Small intestine (tissue), 16 donors: ENCODE measurements at places on chromosomes 16 and 17. TPM values are rescaled to one million over a fixed set of nuclear protein-coding genes. Genes with fewer than 3 reads are reported as not detected.

DNA sequence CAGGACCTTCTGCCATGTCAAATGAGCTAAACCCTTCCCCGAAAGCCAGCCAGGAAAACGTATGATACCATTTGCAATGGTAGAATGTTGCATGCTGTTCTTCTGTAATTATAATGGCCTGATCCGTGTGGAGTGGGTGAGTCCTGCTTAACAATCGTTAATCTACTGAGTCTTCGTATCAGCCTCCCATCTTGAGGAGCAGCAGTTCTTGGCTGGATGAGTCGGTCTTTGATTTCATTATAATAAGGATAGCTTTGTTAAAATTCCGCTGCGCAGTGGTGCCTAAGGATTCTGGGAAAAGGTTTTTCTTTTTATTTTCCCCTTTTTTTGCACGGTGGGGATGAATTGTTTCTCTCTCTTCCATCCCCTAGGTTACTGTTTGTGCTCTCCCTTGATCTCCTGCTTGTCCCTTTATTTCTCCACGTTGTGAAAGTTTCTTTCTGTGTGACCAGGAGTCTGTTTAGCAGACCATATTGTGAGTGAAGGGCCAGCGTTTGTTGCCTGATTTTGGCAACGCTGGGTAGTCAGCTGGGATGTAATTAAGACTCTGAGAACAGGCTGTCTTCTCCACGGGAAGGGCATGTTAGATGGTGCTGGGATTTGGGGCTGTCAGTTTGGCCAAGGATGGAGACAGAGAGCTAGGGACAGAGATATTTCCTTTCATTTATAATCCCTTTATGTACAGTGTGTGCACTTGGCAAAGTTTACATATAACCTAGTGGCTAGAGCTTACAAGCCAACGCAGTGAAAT is 263.0 kb downstream of the FTO start:
- no peaks in the 10 kb centered on the region for H3K27me3 ChIP-seq
- H3K27ac ChIP-seq = no peak overlapping the region
- H3K4me1 ChIP-seq = no peaks in the 10 kb centered on the region
- H3K36me3 ChIP-seq = peaks cover 2% of the 10 kb centered on the region
- H3K4me3 ChIP-seq = no peak overlapping the region

The HOXB8 gene
- polyA plus RNA-seq = not detected

The PLLP gene
- 135 TPM for polyA plus RNA-seq

The PDIA2 gene
- polyA plus RNA-seq = 12.3 TPM

DNA sequence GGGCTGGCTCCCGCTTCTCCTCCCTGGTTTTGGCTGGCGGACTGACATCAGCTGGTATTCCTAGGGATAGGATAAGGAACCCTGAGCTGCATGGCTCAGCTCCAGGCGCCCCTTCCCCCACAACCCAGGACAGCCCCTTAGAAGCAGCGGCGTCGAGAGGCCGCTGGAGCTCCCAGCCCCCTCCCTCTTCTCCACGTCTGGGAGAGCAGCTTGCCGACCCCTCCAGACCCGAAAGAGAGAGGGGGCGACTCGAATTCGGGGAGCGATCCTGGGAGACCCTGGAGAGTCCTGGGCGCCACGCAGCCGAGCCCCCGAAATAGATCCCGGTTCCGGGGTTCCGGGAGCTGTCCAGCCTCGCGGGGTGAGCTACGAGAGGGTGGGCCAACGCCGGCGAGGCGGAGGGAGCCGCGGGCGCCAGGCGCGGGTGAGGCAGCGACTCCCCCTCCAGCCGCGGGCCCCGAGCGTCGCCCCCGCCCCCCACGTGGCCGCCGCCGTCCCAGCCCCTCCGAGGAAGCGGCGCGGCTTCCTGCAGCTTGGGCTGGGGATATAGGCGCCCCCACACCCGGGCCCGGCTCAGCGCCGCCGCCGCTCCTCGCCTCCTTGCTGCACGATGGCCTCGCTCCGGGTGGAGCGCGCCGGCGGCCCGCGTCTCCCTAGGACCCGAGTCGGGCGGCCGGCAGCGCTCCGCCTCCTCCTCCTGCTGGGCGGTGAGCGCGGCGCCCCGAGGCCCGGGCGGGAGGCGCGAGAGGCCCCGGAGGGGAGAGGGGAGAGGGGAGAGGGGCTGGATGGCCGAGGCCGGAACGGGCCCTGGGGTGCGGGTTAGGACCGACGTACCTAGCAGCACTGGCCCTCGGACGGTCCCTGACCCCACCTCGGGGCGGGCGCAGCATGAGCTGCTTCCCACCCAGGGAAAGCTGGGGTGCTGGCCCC is at the start of gene RAMP2:
Gene RAMP2, plus strand, starts transcription at position 576 of the 930 bp plus-strand sequence. Its CDS starts 35 bp downstream, at position 611.
- peaks cover 3% of the 10 kb centered on the region for H3K27me3 ChIP-seq
- no peaks in the 10 kb centered on the region for H3K4me1 ChIP-seq
- H3K36me3 ChIP-seq = no peaks in the 10 kb centered on the region
- DNase-seq = peak; percentile 63
- H3K4me3 ChIP-seq = peak within 1 kb of the TSS; percentile 57

GRCh38 chr17:31385428-31386285 is 5.8 kb upstream of the RAB11FIP4 start:
- H3K36me3 ChIP-seq = peaks cover 3% of the 10 kb centered on the region
- H3K4me1 ChIP-seq = no peaks in the 10 kb centered on the region
- no peaks in the 10 kb centered on the region for H3K27me3 ChIP-seq
- H3K27ac ChIP-seq = no peak overlapping the region
- no peak for DNase-seq

DNA sequence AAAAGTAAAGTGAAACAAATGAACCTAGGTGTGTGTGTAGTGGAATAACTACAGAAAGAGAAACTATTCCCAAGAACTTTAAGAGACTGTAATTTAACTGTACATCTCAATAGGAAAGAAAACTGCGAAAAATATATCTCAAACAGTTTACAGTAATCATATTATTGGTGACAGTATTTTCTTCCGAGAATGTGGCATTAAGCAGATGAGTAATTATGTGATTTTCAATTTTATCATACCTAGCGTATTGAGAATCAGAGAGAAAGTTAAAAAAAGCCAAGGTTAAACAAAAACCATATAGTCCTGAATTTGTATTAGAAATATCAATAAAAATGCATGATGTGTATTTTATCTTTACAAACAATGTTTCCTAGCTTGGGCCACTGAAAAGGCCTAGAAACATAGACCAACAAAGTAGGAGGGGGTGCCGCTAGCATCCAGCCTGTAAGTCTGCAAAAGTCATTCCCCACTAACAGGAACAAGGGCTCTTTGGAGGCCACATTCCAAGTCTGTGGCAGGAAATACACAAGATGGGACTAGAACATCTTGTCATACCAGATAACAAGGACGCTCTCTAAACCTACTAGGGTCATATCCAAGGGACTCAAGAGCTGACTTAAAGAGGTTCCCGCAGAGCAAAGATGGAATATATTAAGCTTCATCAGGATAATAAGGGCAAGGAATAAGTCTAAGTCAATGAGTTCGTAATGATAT is 20.5 kb downstream of the RNF157 start:
- H3K27ac ChIP-seq = no peak overlapping the region
- no peak for DNase-seq
- peaks cover 9% of the 10 kb centered on the region for H3K4me1 ChIP-seq
- H3K4me3 ChIP-seq = no peak overlapping the region
- H3K36me3 ChIP-seq = no peaks in the 10 kb centered on the region

GRCh38 chr17:1989135-1989534 is 36.0 kb downstream of the RTN4RL1 start:
- H3K4me3 ChIP-seq = no peak overlapping the region
- no peaks in the 10 kb centered on the region for H3K27me3 ChIP-seq
- no peaks in the 10 kb centered on the region for H3K4me1 ChIP-seq
- no peaks in the 10 kb centered on the region for H3K36me3 ChIP-seq

DNA sequence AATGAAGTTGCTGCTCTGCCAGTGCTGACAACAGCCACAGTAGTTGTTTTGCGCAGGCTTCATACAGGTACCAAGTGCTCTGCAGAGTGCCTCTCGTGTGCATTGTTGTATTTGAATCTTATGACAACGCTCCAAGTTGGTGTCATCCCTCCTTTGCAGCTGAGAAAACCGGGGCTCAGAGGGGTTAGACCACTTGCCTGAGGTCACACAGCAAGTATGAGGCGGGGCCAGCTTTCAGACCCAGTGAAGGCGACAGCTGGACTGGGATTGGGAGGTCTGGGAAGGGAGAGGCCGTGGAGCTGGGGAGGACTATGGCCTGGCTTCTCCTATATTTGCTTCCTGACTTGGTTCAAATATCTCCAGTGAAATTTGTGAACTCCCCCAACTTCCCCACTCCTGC is 33.2 kb downstream of the WNT9B start:
- H3K4me3 ChIP-seq = no peak overlapping the region
- no peaks in the 10 kb centered on the region for H3K36me3 ChIP-seq
- no peak overlapping the region for H3K27ac ChIP-seq
- no peak for DNase-seq

The FBXW10B gene
- 0.81 TPM for polyA plus RNA-seq

GRCh38 chr17:63476459-63476853 is 405 bp upstream of the ACE start:
- no peak for DNase-seq
- no peaks in the 10 kb centered on the region for H3K27me3 ChIP-seq
- H3K4me1 ChIP-seq = peaks cover 57% of the 10 kb centered on the region
- H3K4me3 ChIP-seq = peak overlapping the region; percentile 58
- peaks cover 6% of the 10 kb centered on the region for H3K36me3 ChIP-seq
- no peak overlapping the region for H3K27ac ChIP-seq

- no peaks in the 10 kb centered on the region for H3K27me3 ChIP-seq
- no peaks in the 10 kb centered on the region for H3K36me3 ChIP-seq
- DNase-seq = peak; percentile 25
- no peak overlapping the region for H3K27ac ChIP-seq
- H3K4me1 ChIP-seq = peaks cover 5% of the 10 kb centered on the region
These were observed 7.7 kb downstream of the CORO6 start for GRCh38 chr17:29615048-29615385.

GRCh38 chr16:22816475-22816874 is 2.5 kb downstream of the HS3ST2 start:
- H3K4me1 ChIP-seq = no peaks in the 10 kb centered on the region
- no peak for DNase-seq
- H3K27ac ChIP-seq = no peak overlapping the region
- no peaks in the 10 kb centered on the region for H3K36me3 ChIP-seq
- no peak overlapping the region for H3K4me3 ChIP-seq

The SEC14L1 gene
- 17.8 TPM for polyA plus RNA-seq

- H3K27me3 ChIP-seq = no peaks in the 10 kb centered on the region
- H3K4me3 ChIP-seq = no peak overlapping the region
- no peak for DNase-seq
- H3K27ac ChIP-seq = peak overlapping the region; percentile 95
- peaks cover 40% of the 10 kb centered on the region for H3K4me1 ChIP-seq
- no peaks in the 10 kb centered on the region for H3K36me3 ChIP-seq
These were observed 41.4 kb downstream of the KSR1 start for GRCh38 chr17:27497696-27498095.

The DLX3 gene
- not detected for polyA plus RNA-seq

DNA sequence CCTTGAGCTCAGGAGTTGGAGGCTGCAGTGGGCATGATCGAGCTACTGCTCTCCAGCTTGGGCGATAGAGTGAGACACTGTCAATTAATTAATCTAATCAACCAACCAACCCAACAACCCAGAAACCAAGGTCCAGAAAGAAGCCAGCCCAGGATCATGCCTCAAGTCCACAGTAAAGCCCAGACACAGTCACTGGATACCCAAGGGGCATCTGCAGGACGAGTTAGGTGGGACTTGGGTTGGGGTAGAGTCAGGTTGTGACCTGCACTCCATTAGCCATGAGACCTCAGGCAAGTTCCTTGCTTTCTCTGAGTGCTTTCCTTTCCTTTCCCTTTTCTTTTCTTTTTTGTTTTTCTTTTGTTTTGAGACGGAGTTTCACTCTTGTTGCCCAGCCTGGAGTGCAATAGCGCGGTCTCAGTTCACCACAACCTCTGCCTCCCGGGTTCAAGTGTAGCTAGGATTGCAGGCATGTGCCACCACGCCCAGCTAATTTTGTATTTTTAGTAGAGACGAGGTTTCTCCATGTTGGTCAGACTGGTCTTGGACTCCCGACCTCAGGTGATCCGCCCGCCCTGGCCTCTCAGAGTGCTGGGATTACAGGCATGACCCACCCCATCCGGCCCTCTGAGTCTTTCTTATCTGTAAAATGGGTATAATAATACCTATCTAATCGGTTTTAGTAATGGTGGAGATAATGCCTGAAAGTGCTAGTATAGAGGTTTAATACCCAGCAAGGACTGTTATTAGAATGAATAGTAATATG is 3.5 kb upstream of the HSD17B1 start:
- H3K27me3 ChIP-seq = no peaks in the 10 kb centered on the region
- DNase-seq = no peak
- H3K27ac ChIP-seq = no peak overlapping the region
- no peaks in the 10 kb centered on the region for H3K4me1 ChIP-seq
- H3K36me3 ChIP-seq = peaks cover 23% of the 10 kb centered on the region
- no peak overlapping the region for H3K4me3 ChIP-seq
